Caco-2 (cell line): ENCODE measurements at places on chromosomes 7 and 10. TPM values are rescaled to one million over a fixed set of nuclear protein-coding genes. Genes with fewer than 3 reads are reported as not detected.
A peak's percentile ranks its signal among the peaks of the same experiment; 100 is the strongest.

DNA sequence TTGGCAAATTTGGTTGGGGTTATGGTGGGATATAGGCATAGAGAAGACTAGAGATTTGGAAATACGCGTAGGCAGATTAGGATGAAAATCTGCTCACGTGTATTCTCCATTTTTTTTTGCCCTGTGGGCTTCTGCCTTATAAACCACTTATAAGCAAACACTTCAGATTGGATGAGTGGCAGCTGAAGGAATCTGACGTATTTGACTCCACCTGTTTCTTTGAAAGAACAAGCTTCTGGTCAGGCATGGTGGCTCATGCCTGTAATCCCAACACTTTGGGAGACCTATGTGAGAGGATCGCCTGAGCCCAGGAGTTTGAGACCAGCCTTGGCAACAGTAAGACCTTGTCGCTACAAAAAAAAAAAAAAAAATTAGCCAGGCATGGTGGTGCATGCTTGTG, 5.1 kb downstream of the STK31 start:
- no peak overlapping the region for H3K4me3 ChIP-seq
- no peaks in the 10 kb centered on the region for H3K27me3 ChIP-seq
- H3K27ac ChIP-seq = no peak overlapping the region
- no peaks in the 10 kb centered on the region for H3K36me3 ChIP-seq
- H3K4me1 ChIP-seq = 0 out of 2 replicates have a peak, but pooled peaks cover 5% of the 10 kb centered on the region

- peak; percentile 90 for DNase-seq
- H3K4me3 ChIP-seq = 0 out of 2 replicates have a peak overlapping the region, but pooled peaks have one; percentile 9
- no peaks in the 10 kb centered on the region for H3K27me3 ChIP-seq
- peak overlapping the region; percentile 93 for H3K27ac ChIP-seq
Measured at GRCh38 chr7:29375641-29376562, 181.3 kb downstream of the CHN2 start.

- H3K36me3 ChIP-seq = peaks cover 3% of the 10 kb centered on the region
- H3K27ac ChIP-seq = no peak overlapping the region
- peaks cover 6% of the 10 kb centered on the region for H3K4me1 ChIP-seq
- no peak for DNase-seq
- H3K27me3 ChIP-seq = no peaks in the 10 kb centered on the region
Measured at GRCh38 chr7:20173828-20174227, 43.4 kb downstream of the MACC1 start.

DNA sequence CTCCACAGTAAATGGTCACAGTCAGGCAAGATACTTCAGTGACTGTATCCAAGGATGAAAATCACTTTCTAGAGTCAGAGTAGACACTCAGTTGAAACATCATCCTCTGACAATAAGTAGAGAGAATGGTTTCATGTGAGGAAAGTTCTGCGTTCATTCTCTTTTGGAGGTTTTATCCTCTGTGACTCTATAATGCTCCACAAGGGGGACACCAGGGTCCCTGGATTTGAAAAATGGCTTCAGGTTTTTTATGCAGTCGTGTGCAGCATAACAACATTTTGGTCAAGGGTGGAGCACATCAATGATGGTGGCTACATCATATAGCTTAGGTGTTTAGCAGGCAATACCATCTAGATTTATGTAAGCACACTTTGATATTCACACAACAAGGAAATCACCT, 40.4 kb downstream of the TMEM168 start:
- no peak overlapping the region for H3K4me3 ChIP-seq
- no peaks in the 10 kb centered on the region for H3K36me3 ChIP-seq
- DNase-seq = no peak
- no peaks in the 10 kb centered on the region for H3K4me1 ChIP-seq
- H3K27ac ChIP-seq = no peak overlapping the region
- no peaks in the 10 kb centered on the region for H3K27me3 ChIP-seq

- no peak overlapping the region for H3K27ac ChIP-seq
- H3K4me3 ChIP-seq = no peak overlapping the region
- H3K4me1 ChIP-seq = no peaks in the 10 kb centered on the region
Measured at GRCh38 chr10:17250736-17251135, 22.7 kb downstream of the VIM start.

DNA sequence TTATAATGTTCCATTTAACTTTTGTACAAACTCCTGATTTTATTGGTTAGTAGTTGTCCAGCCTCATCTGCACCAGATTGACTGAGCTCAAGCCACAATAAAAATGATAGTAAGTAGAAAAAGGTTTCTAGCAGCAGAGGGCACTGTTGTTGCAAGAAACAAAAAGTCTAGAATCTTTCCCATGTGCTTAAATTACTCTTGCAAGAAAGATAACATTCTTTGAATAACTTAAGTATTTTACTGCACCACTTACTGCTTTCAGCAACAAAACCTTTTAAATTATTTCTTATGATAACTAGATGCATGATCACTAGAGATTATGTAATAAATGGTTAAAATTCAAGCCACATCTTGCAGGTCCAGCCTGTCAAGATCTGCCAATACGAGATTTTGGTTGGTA, 27.0 kb downstream of the LMOD2 start:
- H3K4me3 ChIP-seq = no peak overlapping the region
- no peaks in the 10 kb centered on the region for H3K27me3 ChIP-seq
- DNase-seq = peak; percentile 54
- peaks cover 19% of the 10 kb centered on the region for H3K4me1 ChIP-seq
- peaks cover 2% of the 10 kb centered on the region for H3K36me3 ChIP-seq
- H3K27ac ChIP-seq = no peak overlapping the region

GRCh38 chr7:23607130-23607529, 9.9 kb downstream of the CCDC126 start:
- no peaks in the 10 kb centered on the region for H3K27me3 ChIP-seq
- H3K4me1 ChIP-seq = peaks cover 8% of the 10 kb centered on the region
- no peak for DNase-seq
- H3K36me3 ChIP-seq = no peaks in the 10 kb centered on the region
- no peak overlapping the region for H3K27ac ChIP-seq

DNA sequence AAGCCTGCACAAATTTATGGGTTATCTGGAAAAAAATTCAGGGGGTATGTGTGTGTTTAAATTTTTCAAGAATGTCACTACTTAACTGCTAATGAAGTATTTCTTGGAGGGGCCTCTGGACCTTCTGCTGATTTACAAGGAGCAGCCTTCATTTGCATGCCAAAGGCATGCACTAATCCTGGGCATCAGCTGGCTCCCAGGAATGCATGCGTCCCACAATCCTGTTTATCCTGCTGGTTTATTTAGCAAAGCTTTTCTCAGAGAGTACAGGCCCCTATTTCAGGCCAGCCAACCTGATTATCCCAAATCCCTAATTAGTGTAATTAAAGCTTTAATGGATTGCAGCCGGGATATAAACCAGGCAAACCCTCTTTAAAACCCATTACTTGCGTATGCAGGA, 170.4 kb downstream of the TAX1BP1 start:
- no peak overlapping the region for H3K4me3 ChIP-seq
- H3K36me3 ChIP-seq = no peaks in the 10 kb centered on the region
- H3K27me3 ChIP-seq = no peaks in the 10 kb centered on the region
- H3K4me1 ChIP-seq = no peaks in the 10 kb centered on the region

- no peaks in the 10 kb centered on the region for H3K4me1 ChIP-seq
- H3K27ac ChIP-seq = no peak overlapping the region
- no peak for DNase-seq
- H3K36me3 ChIP-seq = no peaks in the 10 kb centered on the region
- H3K27me3 ChIP-seq = no peaks in the 10 kb centered on the region; the same call in 1 of the 2 replicates
Measured at GRCh38 chr10:100836891-100837290, 75.9 kb upstream of the SLF2 start.

GRCh38 chr7:156255635-156256034, 384.9 kb upstream of the RNF32 start:
- DNase-seq = no peak
- no peaks in the 10 kb centered on the region for H3K4me1 ChIP-seq
- H3K27me3 ChIP-seq = no peaks in the 10 kb centered on the region
- no peak overlapping the region for H3K4me3 ChIP-seq

- H3K36me3 ChIP-seq = no peaks in the 10 kb centered on the region
- H3K27ac ChIP-seq = no peak overlapping the region
- no peak for DNase-seq
- H3K4me1 ChIP-seq = no peaks in the 10 kb centered on the region
- H3K27me3 ChIP-seq = no peaks in the 10 kb centered on the region
Measured at GRCh38 chr7:79421751-79422150, 31.7 kb downstream of the MAGI2 start.

GRCh38 chr10:117167346-117167788, 29.3 kb upstream of the VAX1 start:
- H3K36me3 ChIP-seq = no peaks in the 10 kb centered on the region
- no peak overlapping the region for H3K27ac ChIP-seq
- DNase-seq = no peak
- H3K27me3 ChIP-seq = peaks cover 3% of the 10 kb centered on the region

DNA sequence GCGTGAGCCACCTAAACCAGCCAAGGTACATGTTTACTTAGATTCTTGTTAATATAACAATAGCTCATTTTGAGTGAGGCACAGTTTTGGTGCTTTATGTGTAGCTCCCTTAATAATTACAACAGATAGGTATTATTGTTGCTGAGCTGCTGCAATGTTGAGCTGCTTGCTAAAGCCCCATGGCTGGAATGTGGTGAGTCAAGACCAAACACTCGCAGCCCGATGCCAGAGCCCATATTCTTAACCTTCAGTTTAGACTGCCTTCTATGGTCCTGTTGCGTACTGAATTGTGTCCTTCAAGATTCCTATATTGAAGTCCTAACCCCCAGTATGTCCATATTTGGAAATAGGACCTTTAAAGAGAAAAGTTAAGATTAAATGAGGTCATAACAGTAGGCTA, 407.1 kb downstream of the NEBL start:
- no peaks in the 10 kb centered on the region for H3K4me1 ChIP-seq
- no peak for DNase-seq
- no peak overlapping the region for H3K27ac ChIP-seq
- H3K4me3 ChIP-seq = no peak overlapping the region
- no peaks in the 10 kb centered on the region for H3K36me3 ChIP-seq

GRCh38 chr10:11893749-11894278, 70.7 kb downstream of the PROSER2 start:
- H3K4me1 ChIP-seq = peaks cover 19% of the 10 kb centered on the region
- H3K36me3 ChIP-seq = no peaks in the 10 kb centered on the region
- H3K27me3 ChIP-seq = no peaks in the 10 kb centered on the region
- H3K27ac ChIP-seq = no peak overlapping the region
- no peak for DNase-seq

DNA sequence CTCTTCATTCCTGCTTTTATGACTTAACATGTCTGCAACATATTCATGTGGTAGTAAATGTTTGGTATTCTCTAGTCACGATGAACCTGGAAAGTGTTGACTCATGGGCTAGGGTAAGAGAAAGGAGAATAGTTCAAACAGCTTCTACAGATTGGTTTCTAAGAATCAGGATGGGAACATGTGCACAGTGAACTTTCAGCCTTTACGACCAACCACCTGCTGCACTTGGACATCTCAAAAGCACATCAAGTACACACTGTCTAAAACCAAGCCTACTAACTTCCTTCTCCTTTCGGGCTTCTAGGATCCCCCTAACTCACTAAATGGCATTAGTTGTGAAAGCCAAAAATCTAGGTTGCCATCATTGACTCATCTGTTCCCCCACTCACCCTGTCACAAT, 85.5 kb downstream of the CUL2 start:
- no peaks in the 10 kb centered on the region; the same call in 1 of the 2 replicates for H3K36me3 ChIP-seq
- H3K4me3 ChIP-seq = no peak overlapping the region
- H3K27me3 ChIP-seq = no peaks in the 10 kb centered on the region
- H3K4me1 ChIP-seq = peaks cover 14% of the 10 kb centered on the region; the same call in 1 of the 2 replicates
- H3K27ac ChIP-seq = no peak overlapping the region

GRCh38 chr7:8165150-8165549, 96.8 kb downstream of the ICA1 start:
- no peaks in the 10 kb centered on the region for H3K27me3 ChIP-seq
- no peaks in the 10 kb centered on the region for H3K4me1 ChIP-seq
- no peak overlapping the region for H3K27ac ChIP-seq
- no peaks in the 10 kb centered on the region for H3K36me3 ChIP-seq

The TAC1 gene
- not detected in 2 replicates for total RNA-seq

The GTPBP4 gene
- 175 and 202 TPM in 2 replicates for total RNA-seq

The MUC3A gene
- total RNA-seq = 25.1 and 27.0 TPM in 2 replicates

The CALML5 gene
- not detected in 2 replicates for total RNA-seq

The NRCAM gene
- total RNA-seq = 85.7 and 96.2 TPM in 2 replicates
